Hematopoietic multipotent progenitor cell treated with erythropoietin and hydrocortisone succinate and interleukin-3 and kit ligand, for 17 days (in vitro differentiated cells): ENCODE measurements at places on chromosomes 3 and 15.

DNA sequence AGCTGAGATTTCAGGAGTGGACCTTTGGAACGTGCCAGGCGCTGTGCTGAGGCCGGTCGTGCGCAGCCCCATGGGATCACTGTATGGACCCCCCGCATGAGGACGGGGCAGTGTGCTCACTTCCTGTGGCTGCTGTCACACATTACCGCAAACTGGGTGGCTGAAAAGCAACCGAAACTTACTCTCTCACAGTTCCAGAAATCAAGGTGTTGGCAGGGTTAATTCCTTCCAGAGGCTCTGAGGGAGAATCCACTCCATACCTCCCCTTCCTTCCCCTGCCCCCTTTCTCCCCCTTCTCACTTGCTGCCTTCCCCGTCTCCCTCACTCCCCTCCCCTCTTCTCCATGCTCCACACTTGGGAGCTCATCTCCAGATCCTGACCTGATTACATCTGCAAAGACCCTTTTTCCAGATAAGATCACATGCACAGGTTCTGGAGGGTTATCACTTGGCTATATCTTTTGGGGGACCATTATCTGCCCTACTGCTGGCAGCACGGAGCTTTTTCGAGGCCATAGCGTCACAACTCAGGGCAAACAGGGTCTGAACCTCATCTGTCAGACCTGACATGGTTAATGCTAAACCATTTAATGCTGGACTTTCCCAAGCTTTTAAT is 41.2 kb downstream of the KLF13 start:
- no peak for DNase-seq

- DNase-seq: no peak
Observed at GRCh38 chr15:40075298-40076044, 33.2 kb downstream of the BMF start.

DNA sequence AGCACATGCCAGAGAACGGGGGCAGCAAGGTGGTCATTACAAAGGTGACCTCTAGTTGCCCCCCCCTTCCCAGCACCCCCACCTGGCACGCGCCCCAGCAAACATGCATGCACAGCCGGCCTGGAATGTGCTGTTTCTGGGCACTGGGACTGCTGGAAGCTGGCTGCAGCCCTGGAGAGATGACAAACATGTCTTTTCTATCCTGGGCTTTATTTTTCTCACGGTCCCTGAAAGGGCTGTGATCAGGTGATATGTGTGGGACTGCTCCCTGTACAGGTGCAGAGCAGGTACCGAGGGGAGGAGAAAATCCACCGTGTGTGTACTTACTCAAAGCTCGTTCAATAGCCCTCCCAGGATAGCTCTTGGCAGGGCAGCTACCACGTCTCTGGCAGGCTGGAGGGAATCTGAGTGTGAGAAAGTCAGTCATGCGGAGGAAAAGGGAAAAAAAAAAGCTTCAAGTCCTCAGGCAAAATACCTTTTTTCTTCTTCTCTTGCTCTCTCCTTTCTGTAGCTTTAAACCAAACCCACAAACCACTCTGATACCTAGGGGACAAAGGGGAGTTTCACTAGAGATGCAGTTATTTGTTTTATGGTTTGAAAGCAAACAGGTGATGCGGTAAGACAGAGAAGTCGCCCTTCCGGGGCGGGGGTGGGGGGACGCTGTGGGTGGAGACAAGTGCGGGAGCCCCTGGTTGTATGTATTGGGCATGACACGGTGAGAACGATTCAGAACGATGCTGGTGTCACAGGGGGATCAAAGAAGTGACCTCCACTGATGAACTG is 5.0 kb upstream of the HES1 start:
- no peak for DNase-seq

DNA sequence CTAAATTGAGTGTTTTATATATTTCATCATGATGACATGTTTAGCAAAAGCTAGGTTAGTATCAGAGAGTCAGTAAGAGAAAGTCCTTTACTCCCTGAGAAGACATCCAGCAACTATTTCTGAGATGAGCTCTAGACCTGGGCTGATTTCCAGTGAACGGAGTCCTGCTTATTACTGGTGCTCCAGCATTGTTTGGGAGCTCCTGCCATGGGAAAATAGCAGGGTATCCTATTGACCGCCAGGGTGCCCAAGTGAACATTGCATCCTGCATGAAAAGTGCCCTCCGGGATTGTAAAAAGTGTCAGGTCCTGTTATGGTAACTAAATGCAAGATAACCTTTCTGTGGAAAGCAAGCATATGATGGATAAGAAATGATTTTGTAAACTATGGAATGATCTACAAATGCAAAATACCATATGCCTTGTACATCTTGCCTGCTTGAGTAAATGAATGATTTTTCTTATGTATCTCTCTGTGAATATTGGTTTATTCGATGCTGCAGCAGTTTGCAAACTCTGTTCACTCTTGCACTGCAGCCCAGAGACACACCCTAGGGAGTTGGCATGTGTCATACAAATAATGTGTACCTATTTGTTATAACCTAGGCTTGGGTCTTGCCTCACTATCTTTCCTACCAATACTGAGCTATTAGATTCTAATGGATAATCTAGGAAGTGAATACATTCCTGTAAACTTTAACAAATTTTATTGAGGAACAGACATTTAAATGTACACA is 96.7 kb downstream of the IL5RA start:
- no peak for DNase-seq

DNA sequence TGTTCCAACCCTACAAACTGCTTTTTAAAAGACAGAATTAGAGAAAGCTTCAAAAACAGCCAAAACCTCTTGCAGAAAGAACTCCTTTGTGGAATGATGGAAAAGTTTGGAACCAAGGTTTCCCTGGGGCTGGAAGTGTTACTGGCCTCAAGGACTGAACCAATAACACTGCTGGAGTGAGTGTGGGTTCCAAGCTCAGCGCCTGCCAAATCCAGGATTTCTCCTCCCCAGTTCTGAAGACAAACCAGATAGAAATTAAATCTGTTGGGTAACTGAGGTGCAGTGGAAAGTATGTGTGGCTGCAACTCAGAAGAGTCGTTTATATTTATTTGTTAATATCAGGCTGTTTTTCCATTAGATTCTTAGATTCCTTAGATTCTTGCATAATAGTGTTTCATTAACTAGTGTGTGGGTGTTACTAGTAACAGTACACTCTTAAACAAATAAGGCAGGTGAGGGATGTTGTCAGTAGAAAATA is 66.5 kb upstream of the FNDC3B start:
- no peak for DNase-seq

- DNase-seq: no peak
Observed at GRCh38 chr15:71610728-71611552, 199.4 kb upstream of the NR2E3 start.

GRCh38 chr3:65871305-65872141 is 167.2 kb downstream of the MAGI1 start:
- no peak for DNase-seq

- no peak for DNase-seq
Observed at GRCh38 chr15:52103217-52104207, 9.1 kb downstream of the BCL2L10 start.

DNA sequence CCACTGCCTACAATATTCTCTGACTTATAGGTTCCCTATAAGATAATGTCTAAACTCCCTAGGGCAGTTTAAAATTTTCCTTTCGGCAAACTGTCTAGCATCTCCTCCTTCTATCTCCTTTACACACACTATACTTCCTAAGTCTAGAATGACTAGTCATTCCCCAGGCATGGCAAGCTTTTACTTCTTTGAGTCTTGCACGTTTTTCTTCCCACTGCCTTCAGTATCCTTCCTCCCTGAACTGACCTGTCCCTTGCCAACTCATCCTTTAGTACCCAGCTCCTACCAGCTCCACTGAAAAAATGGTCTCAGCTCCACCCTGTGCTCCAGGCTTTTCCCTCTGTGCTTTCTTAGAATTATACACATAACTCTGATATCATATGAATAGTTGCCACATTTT is 93.8 kb upstream of the KBTBD8 start:
- no peak for DNase-seq

GRCh38 chr15:101499863-101500713 is 10.6 kb upstream of the PCSK6 start:
- peak; percentile 89 for DNase-seq

- no peak for DNase-seq
Observed at GRCh38 chr15:79736435-79737000, 160.3 kb downstream of the MTHFS start.

DNA sequence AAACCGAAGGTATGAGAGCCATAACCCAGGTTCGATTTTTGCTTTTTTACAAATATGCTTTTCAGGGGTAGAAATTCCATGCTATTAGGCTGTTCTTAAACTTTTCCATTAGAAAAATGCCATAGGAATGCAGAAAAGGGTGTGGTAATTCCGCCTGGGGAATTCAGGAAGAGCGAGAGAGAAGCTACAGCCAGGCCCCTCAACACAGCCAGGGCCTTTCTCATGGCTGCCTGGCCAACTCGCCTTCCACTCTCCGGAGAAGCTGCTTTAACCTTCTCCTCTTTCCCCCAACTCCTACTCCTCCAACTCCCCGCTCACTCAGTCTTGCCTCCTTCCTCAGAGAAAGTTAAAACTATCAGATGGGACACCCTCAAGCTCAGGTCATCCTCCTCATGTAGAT is 9.1 kb upstream of the TICRR start:
- DNase-seq: no peak

DNA sequence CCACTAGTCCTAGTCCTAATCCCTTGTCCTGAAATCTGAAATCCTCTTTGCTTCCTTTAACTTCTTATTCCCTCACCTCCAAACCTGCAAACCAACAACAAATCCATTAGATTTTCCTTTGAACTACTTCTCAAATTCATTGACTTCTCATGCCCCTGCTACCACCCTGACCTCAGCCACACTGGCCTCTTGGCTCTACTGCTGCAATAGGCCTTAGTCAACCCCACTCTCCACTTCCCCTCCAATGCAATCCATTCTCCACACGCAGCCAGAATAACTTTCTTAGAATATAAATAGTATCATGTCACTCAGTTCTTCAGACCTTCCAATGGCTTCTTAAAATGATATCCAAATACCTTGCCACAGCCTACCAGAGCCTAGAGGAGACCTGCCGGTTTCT is 131.1 kb upstream of the GADL1 start:
- DNase-seq: no peak

DNA sequence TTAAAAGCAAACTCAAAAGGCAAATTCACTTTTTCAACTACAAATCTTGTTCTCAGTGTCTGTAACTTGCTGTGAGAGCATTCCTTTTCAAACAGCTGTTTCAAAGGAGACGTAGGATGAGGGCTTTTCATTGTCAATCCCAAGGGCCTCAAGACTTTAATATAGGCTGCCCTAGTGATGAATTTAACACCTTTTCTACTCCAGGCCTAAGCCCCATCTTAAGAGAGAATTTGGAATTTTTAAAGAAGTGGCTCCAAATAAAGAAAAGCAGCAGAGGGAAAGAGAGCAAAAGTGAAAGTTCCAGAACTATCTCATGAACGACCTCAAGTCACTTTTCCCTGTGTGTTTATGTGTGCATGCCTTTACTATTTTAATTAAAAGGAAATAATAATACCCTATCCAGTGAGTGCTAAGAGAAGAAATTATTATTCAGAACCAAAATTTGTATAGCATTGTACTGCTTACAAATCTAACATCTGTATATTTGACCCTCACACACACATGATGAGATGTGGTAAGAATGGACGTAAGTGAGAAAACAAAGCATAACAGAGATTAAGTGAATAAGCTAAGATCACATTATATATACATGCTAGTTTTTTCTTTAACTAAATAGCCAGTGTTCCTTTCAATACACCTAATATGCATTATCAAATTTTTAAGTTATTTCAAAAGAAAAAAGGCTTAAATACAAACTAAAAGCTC is 196.4 kb downstream of the VGLL3 start:
- DNase-seq: no peak

- no peak for DNase-seq
Observed at GRCh38 chr15:26051761-26052675, 188.9 kb upstream of the ATP10A start.

- no peak for DNase-seq
Observed at GRCh38 chr3:59559721-59560435, 510.1 kb upstream of the CFAP20DC start.

- no peak for DNase-seq
Observed at GRCh38 chr15:89665449-89666181, 10.3 kb upstream of the KIF7 start.

GRCh38 chr3:149553781-149554451 is 79.4 kb downstream of the TM4SF4 start:
- DNase-seq: no peak

GRCh38 chr3:45510519-45510918 is 84.0 kb upstream of the LIMD1 start:
- no peak for DNase-seq

DNA sequence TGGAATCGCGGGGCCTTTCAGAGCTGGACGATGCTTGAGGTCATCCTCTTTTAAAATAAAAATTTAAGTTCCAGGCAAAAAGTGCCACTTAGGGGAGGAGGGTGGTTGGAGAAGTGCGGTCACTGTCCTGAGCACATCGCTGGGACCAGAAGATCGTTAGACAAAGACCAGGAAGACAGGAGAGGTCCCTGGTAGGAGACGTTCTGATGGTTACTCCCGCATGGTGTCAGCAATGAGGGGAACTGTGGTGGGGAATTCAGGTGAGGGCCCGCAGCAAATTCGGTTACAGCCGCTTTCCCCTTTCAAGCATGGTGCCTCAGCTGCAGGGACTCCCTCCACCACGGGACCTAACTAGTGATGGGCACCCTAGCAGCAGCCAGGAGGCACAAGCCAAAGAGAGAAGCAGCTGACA is 1.0 kb upstream of the ISY1 start:
- DNase-seq: no peak

DNA sequence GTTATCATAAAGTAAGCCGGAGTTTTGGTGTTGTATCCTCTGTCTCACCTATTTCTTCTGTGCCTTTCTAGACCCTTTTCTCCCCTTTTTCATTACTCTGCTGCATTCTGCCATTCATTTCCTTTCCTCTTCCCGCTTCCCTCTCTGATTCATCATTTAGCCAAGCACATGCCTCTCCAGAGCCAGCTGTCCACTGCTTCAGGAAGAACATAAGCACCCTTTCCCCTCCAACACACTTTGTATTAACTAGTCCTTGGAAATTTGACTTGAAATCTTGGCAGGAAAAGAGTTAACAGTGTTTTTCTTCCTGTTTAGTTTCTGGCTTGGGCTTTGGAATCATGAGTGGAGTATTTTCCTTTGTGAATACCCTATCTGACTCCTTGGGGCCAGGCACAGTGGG is 9.7 kb downstream of the APH1B start:
- DNase-seq: no peak

DNA sequence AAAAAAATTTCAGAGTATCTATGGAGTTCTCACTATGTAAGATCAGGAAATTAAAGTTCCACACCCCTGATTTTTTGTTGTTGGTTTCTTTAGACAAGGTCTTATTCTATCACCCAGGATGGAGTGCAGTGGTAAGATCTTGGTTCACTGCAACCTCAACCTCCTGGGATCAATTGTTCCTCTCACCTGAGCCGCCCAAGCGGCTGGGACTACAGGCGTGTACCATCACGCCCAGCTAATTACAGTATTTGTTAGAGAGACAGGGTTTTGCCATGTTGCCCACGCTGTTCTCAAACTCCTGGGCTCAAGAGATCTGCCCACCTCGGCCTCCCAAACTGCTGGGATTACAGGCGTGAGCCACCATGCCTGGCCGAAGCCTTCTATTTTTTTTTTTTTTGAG is 12.4 kb downstream of the QRICH1 start:
- no peak for DNase-seq
